Effector CD8-positive, alpha-beta T cell (primary cell): ENCODE measurements at places on chromosomes 6 and 20.

DNA sequence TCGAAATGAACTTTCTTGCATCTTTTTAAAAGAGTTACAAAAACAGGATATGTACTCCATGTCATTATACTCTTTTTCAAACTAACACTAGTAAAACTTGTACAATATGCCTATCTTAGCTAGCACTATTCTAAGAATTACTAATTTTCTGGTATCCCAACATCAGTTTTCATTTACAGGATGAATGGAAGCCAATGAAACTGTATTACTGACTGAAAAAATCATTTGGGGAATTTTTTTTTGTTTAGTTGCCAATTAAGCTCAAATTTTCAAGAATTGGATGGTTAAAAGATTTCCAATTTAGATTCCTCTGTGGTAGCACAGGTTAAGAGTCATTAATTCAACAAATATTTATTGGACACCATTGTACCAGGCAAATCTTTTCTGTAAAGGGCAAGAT, 30.7 kb downstream of the TASP1 start:
- DNase-seq: no peak

GRCh38 chr6:116902634-116903033, 25.6 kb downstream of the RFX6 start:
- DNase-seq: no peak

GRCh38 chr6:121791396-121792315, 356.2 kb downstream of the GJA1 start:
- no peak for DNase-seq

DNA sequence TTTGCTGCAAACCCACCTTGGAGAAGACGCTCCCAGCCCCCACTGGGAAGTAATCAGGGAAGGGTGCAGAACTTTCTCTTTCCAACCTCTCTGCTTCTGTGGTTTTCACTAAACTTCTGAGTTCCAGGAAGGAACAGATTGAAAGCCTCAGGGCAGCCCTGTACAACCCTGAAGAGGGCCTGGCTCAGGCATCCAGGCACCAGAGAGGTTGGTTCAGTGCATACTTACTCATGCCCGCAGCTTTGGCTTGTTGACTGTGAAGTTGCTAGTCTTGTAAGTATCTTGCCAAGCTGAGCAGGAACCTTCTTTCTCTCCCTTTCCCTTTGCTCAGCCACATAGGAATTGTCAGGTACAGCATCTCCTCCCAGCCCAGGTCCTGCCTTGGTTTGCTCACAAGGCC, 272.2 kb upstream of the FOXQ1 start:
- DNase-seq: no peak

GRCh38 chr6:12962987-12963386, 246.4 kb downstream of the PHACTR1 start:
- DNase-seq: no peak

- no peak for DNase-seq
Observed at GRCh38 chr6:149273318-149273717, 44.2 kb upstream of the TAB2 start.

DNA sequence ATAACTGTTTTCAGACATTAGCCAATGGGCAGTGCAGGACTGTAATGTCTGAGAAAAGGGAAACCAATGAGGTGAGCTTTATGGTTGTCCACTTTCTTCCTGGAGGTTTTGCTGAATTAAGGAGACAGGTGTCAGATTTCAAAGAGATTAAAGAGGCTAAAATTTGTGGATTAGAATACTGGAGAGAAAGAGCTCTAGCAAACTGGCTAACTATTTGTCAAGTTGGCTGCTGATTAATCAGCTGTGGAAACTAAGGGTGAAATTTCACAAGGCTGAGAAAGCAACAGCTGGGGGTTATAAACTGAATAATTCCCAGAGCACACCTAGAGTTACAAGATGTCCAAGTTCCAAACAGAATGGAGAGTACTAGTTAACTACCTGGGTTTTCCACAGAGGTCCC, 198.9 kb downstream of the TBC1D32 start:
- DNase-seq: no peak

DNA sequence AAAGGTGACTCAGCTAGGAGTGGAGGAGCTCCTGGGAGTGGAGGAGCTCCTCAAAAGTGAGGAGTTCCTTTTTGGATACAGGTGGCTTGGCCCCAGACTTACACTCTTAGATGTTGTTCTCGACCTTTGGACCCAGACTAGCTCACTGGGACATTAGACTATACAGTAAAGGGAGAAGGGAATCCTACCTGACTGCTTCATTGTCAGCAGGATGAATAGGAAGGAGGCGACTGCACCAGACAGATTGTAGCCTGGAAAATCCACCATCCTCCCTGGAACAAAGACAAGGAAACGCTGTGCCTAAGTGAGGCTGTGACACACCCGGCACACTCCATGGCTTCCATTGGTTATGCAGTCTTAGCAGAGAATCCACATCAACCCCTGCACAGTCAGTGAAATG, at the start of gene BTNL2:
Gene BTNL2 (minus strand): TSS at position 325 of the 400 bp plus-strand sequence. CDS start 58 bp downstream, at position 267.
- no peak for DNase-seq

DNA sequence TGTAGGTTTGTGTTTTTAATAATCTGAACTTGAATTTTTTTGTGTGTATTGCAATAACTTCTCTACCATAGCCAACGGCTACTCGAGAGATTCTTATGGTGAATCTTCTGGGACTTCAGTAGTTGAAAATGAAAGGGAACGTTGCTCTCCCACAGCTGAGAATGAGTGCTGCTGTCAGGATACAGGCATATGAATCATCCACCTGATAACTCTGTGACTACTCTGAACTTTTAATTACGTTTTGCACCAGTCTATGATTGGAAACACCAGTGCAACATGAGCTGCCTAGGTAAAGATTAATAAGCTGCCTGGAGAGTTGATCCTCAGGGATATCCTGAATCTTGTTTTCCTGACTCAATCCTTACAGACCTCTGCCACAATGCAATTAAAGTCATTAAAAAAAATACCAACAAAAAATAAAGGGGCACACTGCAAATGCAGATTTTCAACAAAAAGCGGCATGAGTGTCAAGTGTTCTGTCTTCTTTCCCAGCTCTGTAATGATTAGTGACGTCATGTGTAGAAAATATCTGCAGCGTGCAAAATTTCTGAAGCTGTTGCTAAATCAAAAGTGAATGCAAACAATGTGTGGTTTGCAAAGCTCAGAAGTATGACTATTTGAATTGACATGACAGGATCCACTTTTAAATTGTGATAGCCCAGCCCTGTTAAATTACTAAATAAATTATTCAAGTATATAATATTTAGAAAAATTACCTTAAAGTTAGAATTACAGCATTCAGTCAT, 432.2 kb downstream of the HTR1B start:
- DNase-seq: no peak

DNA sequence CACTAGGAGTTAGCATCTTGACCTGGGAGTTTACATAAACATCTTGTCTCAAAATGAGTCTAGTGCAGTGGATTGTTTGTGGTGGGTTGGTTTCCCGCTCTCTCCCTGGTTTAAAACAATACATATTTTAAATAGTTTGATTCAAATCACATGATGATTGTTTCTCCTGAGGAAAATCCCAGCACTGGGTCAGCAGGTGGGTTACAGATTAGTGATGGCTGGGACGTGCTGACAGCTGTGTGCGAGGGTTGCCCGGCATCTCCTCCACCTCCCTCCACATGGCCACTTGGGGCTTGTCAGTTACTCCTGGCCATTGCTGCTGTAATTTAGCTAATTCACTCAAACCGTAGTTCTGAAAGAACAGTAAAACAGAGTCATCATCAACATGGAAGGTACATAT, 306.4 kb upstream of the CITED2 start:
- DNase-seq: no peak

GRCh38 chr20:64159286-64159680, 5.0 kb upstream of the MYT1 start:
- DNase-seq: no peak

DNA sequence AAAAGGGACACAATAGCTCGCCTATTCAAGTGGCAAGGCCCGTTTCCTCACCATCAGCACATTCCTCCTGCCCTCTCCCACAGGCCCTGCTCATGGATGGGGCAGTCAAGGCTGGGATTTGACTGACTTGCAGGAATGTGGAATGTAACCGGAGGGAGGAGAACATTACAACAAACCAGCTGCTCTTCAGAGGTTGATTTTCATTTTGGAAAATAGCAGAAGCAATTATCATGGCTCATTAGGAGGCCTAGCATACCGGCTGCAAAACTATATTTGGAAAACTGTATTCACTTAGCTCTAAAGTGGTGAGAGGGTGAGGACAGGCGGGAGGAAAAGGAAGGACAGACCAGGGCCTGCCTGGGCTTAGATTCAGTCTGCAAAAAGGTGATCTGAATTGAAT, 283.7 kb downstream of the CD83 start:
- no peak for DNase-seq

DNA sequence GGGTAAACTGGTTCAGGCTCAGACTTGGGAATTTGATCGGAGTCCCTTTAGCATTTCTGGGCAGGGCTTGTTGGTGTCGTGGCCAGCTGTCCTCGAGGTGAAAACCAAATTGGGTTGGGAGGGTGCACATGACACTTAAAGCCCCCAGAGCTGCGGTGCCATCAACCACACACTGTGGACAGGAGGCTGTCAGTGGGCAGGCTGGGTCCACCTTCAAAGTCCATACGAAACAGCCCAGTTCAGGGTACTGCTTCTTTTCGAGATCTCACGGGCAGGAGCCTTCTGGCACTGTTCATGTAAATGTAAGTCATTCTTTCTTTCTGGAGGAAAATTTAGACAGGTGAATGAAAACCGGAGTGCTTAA, 7.0 kb downstream of the SYNJ2 start:
- DNase-seq: no peak

DNA sequence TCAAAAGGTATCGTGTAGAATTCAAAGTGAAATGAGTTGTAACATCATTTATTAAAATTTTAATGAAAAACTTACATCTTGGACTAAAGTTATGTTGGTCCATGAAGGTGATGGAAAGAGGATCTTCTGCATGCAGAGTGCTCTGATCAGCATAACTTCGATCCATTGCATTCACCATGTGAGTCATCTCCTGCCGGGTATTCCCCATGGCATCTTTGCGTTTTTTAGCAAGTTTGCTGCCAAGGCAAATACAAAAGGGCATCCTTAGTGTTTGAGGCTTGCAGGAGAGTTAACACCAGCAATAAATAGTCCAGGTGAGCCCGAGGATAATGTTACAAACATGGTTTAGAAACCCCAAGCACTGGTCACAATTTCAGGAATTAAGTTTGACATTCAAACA, 104.2 kb upstream of the THEMIS start:
- DNase-seq: no peak

DNA sequence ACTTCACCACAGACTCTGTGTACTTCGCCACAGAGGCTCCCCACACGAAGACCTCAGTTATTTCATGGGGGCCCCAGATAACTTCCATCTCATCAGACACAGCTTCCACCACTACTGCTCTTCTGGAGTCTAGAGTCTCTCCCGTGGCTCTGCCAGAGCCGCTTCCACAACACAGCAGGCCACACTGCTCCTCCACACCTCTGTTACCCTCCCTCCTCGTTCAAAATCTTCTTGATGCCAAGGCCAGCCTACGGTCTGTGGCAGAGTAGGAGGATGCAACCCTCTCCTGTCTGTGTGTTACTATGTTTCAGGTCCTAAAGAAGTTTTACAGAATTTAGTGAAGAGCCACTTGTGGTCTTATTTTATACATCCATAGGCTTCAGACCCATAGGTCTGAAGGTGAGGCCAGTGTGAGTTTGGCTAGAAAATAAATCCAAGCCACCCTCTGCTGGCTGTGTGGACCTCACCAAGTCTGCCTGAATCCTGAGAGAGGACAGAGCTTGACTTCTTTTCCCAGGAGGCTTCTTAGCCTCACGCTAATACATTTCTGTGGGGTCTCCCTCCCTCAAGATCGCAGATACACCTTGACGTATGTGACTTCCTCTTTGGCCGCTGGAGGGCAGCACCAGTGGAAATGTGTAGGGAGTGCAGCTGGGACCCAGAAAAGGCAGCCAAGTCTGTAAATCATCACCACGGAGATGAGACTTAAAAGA, 197.7 kb downstream of the FAXC start:
- no peak for DNase-seq

DNA sequence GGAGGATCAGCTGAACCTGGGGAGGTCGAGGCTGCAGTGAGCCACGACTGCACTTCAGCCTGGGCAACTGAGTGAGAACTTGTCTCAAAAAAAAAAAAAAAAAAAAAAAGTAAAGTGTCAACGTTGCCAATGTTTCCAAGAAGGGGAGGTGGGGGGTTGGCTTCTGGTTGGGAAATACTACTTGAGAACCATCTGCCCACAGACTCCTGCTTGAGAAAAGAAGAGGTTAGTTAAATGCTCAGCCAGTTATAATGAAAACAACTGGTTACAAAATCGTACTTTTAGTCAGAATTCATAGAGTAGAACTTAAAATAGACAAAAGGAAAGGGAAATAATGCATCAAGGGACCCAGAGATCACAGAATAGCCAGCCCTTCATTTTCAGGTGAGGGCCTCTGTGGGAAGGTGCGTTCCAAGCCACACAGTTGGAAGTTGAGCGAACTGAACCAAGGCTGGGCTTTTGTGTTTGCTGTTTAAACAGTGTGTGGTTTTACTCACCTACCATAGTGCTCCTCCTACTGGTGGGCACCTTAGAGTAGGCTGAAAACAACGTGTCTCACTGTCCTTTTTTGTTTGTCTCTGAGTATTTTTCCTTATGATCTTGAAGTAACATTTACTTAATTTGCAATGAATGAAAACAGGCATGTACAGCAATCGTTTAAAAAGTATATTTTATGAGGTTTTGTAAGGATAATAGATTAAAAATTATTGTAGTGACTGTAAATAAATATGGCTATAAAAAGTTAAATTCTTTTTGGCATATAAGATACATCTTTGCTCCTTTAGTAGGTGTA, 200.7 kb downstream of the BCAS1 start:
- peak; percentile 44 for DNase-seq

GRCh38 chr20:18718129-18718528, 95.5 kb upstream of the SCP2D1 start:
- DNase-seq: no peak

DNA sequence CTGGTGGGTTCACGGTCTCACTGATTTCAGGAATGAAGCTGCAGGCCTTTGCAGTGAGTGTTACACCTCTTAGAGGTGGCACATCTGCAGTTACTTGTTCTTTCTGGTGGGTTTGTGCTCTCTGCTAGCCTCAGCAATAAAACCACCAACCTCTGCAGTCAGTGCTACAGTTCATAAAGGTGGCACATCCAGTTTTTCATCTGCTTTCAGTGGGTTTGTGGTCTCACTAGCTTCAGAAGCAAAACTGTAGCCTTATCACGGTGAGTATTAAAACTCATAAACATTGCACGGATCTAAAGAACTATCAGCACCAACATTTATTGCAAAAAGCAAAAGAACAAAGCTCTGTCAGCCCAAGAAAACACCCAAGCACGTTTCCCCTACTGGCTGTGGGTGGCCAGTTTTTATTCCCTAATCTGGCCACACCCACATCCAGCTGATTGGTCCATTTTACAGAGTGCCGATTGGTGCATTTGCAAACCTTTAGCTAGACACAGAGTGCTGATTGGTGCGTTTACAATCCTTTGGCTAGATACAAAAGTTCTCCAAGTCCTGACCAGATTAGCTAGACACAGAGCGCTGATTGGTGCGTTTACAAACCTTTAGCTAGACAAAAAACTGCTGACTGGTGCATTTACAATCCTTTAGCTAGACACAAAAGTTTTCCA, 3.4 kb upstream of the TMEM14C start:
- DNase-seq: peak; percentile 39

- no peak for DNase-seq
Observed at GRCh38 chr20:32796981-32797451, 22.7 kb upstream of the MAPRE1 start.
